ENCODE measurements at places on chromosomes 12 and 14.

DNA sequence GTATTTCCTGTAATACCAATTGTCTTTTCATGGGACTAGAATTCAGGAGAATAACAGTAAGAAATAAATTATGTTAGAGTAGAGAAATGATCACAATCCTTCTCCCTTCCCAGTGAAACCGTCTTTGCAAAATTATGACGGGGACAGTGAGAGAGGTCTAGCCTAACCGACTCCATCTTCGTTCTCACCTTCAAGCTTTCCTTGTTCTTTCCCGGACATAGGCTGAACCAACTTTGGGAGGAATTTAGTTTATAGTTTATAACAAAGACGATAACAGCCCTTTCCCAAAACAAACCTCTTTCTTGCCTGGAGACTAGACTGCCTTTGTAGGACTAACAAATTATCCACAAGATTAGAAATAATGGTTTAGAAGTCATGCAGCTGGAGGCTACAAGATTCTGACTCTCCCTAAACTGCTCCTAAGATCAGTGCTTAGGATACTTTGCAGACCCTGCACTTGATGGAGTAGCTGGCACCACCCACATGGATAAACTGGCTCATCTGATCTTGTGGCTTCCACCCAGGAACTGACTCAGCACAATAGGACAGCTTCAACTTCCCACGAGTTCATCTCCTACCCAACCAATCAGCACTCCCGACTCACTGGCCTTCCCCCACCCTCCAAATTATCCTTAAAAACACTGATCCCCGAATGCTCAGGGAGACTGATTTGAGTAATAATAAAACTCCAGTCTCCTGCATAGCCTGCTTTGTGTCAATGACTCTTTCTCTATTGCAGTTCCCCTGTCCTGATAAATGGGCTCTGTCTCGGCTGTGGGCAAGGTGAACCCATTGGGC lies 521.2 kb upstream of the TBX3 start:
- no peak for DNase-seq

DNA sequence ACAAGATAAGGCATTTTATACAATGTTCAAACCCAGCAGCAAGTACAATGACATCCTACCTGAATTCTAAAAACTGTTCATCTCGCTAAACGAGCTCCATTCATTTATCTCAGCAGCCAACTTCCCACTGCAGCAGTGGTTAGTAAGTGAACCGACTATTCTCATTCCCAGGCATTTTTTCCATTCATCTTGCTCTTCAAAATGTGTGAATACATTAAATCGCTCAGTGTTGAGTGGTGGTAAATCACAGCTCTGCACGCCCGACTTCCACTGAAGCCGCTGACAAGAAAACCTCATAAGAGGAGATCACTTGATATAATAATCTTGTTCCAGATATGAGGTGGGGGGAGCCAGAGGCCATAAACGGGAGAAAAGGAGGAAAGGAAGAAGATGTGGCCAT lies 746.2 kb upstream of the USP15 start:
- DNase-seq: no peak

DNA sequence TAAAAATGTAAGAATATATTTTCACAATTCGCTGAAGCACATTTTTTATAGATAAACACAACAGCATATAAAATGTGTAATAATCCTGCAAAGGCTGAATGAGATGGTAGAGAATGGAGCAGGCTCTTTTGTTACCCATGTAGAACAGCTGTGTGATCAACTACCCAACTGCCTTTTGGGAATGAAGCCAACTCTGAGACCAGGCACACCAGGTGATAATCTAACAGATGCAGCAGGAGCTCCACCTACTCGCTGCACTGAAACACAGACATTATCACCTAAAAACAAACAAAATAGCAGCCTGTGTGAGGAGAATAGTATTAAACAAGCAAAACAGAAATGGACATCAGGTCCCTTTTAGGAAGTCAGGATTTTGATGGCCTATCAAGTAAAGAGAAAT lies 183.3 kb downstream of the CCDC59 start:
- DNase-seq: no peak

DNA sequence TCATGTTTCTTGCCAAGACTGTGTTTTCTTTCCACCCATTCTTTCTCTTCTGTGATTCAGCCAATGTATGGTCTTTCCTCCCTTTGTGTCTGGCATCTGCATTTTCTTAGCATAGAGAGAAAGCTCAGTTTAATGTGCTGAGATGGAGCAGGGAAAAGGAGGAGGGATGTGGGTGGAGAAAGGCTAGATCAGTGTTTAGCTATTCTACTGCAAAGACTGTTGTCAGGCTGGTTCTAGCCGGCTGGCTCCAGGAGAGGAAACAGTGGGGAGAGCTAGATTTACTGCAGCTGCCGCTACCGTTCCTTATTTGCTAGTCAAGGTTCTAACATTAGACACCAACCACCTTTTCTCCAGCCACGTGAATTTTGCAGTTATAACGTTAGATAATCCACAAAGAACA lies 5.2 kb upstream of the RIMKLB start:
- no peak for DNase-seq

DNA sequence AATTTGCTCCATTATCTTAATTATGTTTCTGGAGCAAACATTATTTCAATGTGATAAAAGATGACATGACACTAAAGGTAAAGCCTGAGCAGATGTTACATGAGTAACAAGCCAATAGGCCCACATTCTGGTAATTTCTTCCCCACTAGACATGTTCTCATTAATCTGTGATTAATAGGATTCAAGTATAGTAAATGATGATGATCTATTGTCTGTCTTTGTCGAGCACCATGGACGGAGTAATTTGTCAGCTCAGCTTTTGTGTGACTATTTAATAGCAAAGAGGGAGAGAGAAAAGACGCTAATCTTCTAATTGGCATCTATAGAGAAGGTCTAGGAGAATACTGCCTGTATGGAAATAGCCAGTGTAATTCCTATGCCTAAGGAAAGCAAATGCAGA lies 62.2 kb upstream of the INSM2 start:
- no peak for DNase-seq

DNA sequence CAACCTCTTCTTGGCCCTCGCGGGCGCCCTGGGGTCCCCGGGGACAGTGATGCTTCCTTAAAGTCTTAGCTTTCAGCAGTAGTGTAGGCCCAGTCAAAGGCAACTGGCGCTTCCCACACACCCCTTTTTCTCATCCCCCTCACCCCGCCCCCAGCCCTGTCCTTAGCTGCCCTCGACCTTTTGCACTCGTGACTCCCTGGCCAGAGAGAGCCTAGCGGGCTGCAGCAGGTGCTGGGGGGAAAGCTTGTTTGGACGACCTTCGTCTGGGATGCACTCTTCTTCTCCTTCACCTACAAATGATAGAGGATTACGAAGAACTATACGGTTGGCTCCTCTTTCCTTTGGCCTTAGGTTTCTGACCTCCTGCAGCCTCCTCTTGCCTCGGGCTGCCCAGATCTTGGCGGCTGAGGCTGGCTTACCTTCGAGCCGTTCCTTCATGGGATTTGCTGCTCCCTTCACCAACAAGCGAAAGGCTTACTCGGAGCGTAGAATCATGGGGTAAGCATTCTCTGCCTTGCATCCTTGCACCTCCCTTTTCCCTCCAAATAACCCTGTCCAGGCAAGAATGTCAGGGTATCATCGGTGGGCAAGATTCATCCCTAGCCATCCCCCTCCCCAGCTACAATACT lies 815 bp downstream of the COQ10A start:
- DNase-seq: no peak

DNA sequence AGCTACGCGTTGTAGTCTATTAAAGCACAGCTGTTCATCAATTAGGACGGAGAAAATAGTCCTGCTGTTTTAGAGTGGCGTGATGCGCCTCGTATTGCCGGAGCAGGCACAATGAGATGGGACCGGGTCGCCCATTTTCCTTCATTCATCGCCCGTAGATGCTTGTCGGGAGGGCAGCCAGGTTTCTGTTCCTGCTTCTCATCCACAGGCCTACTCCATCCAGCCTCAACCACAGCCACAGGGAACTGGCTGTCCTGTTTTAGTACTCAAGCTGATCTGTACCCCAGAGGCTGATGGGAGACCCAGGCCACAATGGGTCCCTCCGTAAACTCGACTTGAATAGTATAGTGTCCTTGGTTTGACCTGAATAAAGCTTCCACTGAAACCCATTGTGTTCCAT lies 264.0 kb downstream of the VRK1 start:
- DNase-seq: no peak

Measured in CD4-positive, alpha-beta T cell treated with Interleukin-4 for 1 hour (primary cell).